Esophagus mucosa (tissue), 1 donor: ENCODE measurements at places on chromosomes 16 and 17.
A peak's percentile ranks its signal among the peaks of the same experiment; 100 is the strongest.

DNA sequence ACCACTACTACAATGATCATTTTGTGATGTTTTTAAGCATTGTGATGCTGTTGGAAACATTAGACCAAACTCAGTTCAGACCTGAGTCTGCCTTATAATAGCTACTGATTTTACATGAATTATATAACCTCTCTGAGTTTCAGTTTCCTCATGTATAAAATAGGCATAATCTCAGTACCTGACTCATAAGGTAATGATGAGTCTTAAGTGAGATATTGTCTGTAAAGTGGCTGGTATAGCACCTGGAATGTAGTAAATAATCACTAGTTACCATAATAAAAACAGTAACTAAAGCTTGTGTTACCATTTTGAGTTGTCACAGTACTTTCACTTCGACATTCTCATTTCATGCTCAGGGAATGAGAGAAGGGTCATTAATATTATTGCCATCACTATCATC is 381.5 kb upstream of the SALL1 start:
- ATAC-seq: no peak

DNA sequence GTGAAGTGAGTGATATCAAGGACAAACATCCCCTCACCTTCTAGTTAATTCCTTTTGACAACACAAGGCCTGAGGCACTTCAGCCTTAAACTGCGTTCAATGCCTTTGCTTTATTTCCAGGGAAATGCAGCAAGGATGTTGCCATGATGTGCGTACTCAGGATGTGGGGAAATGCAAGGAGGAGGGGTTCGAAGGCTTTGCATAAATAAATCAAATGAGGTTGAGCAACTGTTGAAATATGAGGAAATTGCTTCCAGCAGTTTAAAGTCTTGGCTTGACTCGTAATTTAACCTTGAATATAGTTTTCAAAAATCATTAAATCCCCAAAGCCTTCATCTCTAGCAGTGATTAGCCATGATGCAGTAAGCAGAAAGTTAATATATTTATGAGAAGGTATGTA is 81.8 kb upstream of the CCL2 start:
- no peak for ATAC-seq

GRCh38 chr16:28202147-28202746 is 9.5 kb downstream of the XPO6 start:
- ATAC-seq: peak; percentile 25

DNA sequence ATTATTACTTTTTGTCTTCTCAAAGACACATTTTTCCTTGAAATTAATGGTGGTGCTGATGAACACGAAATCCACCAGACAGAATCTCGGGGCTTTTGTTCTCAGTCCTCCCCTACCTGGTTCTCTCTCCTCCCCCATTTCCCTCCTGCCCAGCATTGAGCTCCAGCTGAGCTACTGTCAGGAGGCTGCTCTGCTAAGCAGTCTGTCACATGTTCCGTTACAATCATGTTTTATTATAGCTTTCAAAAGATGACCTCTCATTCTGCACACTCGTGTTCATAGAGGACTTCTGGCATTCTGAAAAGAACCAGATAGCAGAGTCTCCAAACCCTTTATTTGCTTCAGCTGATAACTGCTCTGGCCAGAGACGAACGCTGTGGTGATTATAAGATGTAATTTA is 732.5 kb upstream of the RBFOX1 start:
- no peak for ATAC-seq

GRCh38 chr16:79072517-79072916 is 528.0 kb downstream of the MAF start:
- no peak for ATAC-seq
